ENCODE measurements at places on chromosomes 5 and 9.

DNA sequence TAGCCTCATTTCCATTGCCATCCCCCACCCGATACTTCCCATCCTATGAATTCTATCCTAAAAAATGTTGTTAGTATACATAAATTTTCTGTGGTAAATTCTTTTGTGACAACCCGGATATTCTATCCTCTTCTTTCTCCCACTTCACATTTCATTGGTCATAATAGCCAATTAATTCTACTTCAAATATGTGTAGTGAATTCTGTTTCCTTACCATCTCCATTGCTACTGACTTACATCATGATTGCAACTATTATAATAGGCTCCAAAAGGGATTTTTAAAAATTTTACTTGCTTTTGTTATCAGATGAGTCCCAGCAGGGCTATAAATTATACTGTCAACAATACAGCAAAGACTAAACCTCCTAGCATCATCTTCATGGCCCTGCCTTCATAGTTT, 1326.8 kb downstream of the PTPRD start:
- DNase-seq = no peak

- no peak for DNase-seq
Observed at GRCh38 chr5:113221294-113222176, 213.3 kb downstream of the TSSK1B start.

DNA sequence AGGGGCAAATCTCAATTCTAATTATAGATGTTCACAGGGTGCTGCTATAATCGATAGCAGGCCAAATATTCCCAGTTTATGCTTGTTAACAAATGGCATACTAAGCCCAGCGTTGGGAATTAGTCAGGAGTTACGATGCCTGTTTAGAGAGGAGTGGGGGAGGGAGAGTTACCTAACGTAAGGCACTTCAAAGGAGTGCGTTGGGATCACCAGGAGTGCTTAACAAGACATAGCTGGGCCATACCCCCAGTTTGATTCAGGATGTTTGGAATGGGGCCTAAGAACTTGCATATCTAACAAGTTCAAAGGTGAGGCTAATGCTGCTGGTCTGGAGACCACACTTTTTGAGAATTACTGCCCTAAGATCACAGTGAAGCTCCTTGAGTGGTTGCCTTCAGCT, 14.5 kb upstream of the SRP19 start:
- DNase-seq = no peak

DNA sequence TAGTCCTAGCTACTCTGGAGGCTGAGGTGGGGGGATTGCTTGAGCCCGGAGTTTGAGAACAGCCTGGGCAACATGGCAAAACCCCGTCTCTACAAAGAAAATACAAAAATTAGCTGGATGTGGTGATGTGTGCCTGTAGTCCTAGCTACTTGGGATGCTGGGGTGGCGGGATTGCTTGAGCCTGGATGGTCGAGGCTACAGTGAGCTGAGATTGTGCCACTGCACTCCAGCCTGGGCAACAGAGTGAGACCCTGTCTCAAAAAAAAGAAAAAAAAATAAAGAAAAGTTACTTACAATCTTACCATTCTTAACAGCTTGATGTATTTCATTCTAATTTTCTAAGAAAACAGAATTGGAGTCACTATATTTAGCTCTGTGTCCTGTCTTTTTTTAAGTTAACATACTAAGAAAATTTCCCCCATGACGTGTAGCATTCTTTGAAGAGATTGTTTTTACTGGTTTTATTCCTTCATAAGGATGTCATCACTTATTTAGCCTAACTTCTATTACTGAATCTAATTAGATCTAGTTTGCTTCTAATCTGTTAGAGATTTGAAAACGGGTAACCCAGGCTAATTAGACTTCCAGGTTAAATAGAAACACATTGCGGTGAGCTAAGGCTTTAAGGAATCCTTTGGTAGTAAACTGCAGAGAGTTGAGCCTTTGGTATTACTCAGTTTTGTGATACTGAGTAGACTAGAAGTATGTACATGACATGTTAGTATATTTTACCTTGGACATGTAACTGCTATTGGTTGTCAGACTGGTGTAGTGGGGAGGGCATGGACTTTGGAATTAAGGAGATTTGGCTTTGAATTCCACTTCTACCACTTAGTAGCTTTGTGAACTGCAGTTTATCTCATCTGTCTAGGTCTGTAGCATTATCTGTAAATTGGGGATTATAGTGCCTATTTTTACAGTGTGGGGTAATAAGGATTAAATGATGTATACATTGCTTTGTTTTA, 24.0 kb downstream of the HSPA4 start:
- DNase-seq = no peak

DNA sequence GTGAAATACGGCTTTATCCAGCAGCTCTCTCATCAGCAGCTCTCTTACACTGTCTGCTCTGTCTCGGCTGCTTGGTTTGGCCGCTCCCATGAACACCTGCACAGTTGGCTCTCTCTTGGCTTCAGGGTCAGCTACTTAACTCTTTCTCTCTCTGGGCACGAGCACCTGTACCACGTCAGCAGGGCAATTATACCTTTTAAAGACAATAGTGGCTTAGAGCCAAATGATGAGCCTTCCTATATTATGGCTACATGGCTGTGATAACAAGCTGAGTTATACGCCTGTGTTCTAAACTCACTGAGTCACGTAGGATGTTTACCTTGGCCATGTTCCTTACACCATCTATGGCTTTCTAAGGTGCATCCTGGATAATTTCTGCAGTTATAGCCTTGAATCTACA, 69.2 kb upstream of the CTNND2 start:
- no peak for DNase-seq

DNA sequence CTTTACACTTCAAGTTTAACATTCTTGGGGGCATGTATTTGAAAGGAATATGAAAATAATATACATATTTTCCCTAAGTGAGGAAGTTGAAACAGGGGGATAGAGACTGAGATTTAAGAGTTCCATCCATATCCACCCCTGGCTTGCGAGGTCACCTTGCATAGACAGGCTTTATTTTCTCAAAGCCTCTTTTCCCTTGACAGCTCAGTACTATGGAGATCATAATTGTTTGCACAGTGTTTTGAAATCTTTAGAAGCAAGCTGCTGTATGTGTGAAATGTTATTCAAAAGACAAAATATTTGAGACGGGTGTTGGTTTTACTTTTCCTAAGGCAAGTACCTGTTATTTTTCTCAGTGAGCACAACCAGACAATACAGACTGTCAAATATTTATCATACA, 163.1 kb downstream of the LRRC70 start:
- DNase-seq = no peak

DNA sequence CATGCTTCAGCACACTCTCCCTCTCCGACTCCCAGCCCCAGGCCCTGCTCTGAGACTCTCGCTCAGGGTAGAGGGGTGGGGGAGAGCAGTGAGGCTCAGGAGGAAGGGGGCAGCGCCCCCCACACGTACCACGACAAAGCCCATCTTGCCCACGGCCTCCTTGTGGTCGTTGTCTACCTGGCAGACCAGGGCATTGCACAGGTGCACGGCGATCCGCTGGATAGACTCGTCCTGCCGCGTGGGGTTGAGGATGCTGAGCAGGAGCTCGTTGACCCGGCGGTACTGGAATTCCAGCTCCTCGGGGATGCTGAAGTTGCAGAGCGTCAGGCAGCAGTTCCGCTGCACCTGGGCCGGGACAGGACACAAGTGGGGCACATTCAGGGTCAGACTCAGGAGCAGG, 18.5 kb upstream of the ZDHHC12 start:
- DNase-seq = no peak

Data from muscle of arm (tissue), 14 donors.